ENCODE measurements at places on chromosomes 5 and 9.

DNA sequence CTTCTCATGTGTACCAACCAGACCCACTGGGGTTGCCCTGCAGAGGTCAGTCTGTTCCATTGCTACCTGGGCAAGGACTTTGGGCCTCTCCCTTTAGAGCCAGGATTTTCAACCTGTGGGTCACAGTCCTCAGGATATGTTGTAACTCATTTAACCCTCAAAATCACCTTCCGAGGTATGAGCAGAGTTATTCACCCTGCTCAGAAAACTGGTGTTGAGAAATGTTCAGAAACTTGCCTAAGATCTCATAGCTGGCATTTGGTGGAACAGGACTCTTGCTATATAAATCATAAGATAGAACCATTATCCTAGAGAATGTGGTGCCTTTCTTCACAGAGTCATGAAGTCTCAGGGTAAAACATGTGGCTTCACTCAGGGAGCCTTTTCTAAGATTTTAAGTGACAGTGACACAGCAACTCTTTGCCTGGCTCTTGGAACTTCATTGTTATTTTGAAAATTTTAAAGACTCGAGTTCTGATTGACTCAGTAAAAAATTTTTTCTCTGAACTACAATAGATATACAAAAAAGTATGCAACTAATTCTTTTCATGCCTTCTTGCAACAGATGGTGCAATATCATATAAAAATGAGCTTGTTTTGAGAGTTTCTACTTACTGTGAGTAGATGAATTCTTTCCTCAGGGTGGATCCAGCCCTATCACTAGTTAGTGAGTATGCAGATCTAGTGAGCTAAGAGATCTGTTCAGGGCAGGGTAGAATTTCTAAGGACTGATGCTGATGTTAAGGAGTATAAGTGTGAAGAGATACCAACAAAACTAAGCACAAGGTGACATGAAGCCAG is 29.5 kb downstream of the CAST start:
- DNase-seq = no peak

GRCh38 chr5:126477294-126478117 is 54.3 kb downstream of the GRAMD2B start:
- no peak for DNase-seq

DNA sequence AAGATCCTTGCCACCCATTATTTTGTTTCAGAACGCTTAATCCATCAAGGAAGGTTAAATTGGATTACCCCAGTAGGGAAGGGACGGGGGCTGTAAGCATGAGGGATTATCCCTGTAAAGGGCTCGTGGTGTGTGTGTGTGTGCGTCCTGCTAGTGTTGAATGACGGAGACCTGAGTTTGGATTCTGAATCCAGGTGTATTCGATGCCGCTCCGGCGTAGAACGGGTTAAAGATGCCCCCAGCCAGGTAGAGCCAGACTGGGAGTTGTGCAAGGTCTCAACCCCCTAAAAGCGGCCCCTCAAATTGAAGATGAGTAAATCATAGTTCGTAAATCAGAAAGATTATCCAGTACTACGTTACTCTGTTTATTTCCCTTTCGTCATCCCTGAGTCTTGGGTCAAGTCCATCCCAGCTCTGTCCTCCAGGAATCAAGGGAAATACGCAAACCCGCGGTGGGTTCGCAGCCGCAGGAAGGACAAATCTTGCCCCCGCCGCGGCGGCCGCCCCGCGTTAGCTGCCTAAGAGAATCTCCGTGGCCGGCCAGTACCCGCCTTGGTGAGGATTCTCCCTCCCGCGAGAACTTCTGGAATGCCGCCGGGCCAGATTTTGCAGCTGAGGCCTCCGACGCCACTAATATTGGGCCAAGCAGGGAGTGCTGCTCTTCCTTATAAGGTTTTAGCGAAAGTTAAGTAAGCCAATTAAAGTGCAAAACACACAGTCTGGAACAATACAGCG is 586 bp upstream of the MTAP start:
- DNase-seq = peak; percentile 53

GRCh38 chr5:1892211-1892610 is 9.5 kb upstream of the IRX4 start:
- DNase-seq = no peak

DNA sequence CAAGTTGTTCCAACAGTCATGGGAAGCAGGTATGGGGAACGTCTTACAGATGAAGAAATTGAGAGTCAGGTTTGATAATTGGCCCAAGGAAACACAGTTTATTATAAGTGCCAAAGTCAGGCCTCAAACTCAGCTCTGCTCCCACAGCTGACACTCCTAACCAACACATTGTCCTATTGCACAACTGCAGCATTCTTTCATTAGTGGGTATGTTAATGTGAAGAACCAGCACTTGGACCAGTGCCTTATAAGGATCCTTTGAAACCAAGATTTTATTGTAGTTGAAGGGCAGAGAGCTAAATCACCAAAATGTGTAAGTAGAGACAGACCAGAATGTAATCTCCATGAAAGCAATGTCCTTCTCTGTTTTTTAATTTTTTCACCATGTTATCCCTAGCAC is 56.1 kb downstream of the GRIA1 start:
- no peak for DNase-seq

GRCh38 chr9:131434673-131435072 is 40.8 kb downstream of the PRRC2B start:
- DNase-seq = no peak

GRCh38 chr5:151086905-151087360 is 6.1 kb upstream of the TNIP1 start:
- DNase-seq = no peak

- DNase-seq = peak; percentile 29
Observed at GRCh38 chr9:91949392-91949945, 559 bp downstream of the ROR2 start.

DNA sequence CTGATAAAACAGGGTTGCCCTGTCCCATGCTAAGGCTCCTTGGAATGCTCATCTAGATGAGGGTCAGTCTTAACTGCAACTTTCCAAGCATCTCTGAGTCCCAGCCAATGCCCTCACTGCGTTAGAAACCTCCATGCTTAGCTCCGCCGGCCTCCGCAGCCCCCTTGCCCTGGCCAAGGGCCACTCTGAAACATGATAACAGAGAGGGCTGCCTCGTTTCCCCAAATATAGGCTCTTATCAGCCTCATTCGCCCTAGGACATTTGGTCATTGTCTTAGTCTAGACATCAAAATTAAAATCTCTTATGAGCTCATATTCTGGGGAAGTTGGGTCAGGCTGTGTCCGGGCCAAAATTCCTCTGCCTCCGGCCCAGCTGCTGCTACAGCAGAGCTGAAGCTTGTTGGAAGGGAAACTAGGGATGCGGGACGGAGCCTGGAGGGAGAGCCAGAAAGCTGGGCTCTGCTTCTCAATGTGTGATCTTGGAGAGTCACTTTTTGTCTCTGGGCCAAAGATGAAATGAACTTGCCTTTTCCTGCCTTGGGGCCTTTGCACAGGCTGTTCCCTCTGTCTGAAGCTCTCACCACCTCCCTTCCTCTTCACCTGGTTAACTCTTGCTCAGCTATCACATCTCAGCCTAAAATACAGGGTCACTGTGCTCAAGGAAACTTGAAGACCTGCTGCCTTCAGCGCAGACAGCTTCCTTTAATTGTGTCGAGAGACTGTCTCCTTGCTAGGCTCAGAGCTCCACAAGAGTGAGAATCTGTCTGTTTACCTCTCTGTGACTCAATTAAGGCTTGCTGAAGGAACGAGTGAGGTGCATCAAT is 191.3 kb downstream of the RGS3 start:
- DNase-seq = no peak

DNA sequence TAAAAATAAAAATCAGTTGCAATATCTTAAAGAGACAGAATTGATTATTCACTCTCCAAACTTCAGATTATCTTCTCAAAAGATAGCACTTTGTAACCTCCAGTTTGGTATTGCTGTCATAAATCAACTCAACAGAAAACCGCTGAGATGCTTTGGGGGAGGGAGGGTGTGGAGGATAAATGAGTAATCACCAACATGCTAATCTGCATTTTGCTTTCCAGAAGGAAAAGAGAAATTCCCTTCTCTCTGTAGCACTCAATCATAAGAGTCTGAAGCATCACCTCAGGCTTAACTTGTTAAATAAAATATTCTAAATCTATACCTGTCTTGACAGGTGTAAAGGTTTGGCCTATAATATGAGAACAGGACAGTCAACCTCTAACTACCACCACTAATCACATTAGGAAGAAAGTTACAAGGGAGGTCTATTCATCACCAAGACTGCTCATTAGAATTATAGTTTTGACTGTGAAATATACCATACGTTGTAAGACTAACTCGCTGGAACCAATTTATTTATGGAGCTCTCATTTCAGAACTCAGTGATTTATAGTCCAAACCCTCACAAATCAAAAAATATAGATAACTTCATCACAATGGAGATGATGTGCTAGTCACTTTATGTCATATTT is 89.0 kb downstream of the PIK3R1 start:
- no peak for DNase-seq

- DNase-seq = no peak
Observed at GRCh38 chr9:85157772-85158171, 488.2 kb downstream of the NTRK2 start.

- DNase-seq = no peak
Observed at GRCh38 chr5:53515988-53516387, 35.6 kb downstream of the FST start.

- no peak for DNase-seq
Observed at GRCh38 chr9:75161116-75161857, 73.0 kb downstream of the OSTF1 start.

- DNase-seq = no peak
Observed at GRCh38 chr9:136232969-136233368, 12.6 kb downstream of the QSOX2 start.

DNA sequence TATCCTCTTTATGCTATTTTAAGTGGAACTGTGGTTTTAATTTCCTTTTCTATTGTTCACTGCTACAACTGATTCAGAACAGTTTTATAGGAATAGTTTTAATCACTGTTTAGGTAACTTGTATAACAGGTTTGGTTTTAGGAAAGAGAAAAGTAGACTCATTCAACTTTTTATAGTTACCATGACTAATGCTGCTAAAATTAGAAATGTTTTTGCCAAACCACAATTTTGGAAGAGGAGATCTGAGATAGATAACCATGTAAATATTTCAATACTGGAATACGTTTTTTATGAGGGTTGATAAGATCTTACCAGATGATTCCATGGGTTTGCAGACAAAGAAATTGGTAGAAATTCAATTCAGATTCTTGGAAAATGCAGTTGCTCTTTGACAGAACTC is 404.6 kb upstream of the ARRDC3 start:
- no peak for DNase-seq

DNA sequence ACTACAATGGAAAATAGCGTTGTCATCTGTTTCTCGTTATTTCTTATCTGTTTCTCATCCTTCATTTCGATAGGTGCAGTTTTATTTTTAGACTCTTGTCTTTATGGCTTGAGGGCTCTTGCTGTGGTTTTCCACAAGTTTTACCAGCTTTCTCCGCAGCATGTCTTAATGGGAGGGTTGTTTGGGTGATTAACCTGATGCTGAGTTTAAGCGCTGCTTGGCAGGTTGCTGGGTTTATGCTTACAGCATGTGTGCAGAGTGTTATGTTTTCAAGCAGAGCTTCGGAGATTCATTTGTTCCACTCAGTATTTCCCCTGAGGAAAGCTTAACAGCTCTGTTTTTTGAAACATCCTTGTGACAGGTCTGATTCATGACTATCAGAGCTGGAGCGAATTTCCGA is 154.0 kb downstream of the SLC12A2 start:
- no peak for DNase-seq

DNA sequence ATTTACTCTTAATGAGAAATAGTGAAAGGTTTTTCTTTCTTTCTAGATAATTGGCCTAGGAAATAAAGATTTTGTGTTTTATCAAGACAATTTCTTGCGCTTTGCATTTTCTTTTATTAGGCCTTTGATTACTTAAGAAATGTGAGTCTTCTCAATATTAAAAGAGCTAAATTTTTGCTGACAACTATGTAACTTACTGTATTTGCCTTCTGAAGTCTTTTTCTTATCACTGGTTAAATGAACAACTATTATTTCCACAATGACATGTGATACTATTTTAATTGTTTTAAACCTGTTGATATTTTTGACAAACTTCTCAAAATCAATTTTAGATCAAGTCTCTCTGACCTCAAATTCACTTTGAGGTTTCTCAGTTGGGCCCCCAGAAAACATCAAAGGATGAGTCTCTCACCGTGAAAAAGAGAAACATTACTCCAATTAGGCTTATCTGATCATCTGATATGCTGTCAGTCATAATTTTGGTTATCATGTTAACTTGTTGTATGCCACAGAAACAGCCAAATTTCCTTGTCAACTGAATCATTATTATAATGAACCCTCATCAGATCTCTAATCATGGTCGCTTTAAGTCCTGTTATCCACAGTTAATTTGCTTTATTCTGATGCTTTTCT is 48.8 kb downstream of the RAPGEF1 start:
- no peak for DNase-seq

DNA sequence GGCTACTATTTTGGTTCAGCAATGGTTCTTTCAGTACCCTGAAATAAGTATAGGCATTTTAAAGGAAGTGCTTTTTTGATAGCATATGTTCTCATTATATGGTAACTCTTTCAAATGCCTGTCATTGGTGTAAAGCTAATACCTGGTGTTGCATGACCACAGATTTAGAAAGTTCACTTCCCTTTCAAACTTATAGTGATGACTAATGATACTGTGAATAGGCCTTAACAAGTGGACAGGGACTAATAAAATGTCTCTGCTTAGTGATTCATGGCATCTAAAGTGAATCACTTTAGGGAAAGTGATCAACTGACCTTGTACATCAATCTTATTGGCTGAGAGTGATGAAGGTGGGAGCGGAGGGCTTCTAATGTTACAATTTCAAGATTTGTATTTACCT is 21.6 kb downstream of the MRPL22 start:
- no peak for DNase-seq

DNA sequence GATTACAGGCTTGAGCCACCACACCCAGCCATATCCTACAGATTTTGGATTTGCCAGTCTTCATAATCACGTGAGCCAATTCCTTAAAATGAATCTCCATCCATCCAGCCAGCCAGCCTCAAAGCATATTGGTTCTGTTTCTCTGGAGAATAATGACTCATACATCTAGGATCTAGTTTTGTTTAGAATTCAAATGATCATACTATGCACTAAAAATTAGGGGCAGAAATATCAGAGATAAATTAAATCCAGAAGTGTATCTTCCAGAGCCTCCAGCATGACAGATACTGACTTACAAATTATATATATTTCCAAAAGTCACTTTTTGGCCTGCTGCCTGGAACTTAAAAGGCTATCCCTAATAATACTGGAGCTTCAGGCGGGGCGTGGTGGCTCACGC is 119.1 kb upstream of the NR5A1 start:
- no peak for DNase-seq

- DNase-seq = no peak
Observed at GRCh38 chr5:89106480-89106879, 223.5 kb upstream of the MEF2C start.

DNA sequence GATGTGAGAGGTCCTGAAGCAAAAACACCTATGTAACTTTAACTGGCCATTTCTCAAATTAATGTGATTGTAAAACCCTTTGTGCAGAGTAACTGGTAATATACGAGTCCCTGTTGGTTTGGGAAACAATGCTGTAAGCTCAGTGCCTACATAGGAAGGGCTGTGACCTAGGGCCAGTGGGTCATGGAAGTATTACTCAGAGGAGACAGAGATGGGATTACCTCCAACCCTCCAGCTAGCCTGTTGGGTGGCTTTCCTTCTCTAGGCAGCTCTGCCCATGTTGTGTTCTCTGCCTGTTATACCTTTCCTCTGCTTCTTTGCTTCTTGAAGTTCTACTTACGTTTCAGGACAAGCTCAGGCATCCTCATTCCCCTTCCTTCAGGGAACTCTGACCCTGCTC is 294.8 kb upstream of the RFX3 start:
- DNase-seq = no peak

GRCh38 chr5:142811866-142812557 is 41.8 kb downstream of the ARHGAP26 start:
- no peak for DNase-seq

GRCh38 chr9:120778758-120779157 is 14.5 kb downstream of the FBXW2 start:
- no peak for DNase-seq

Data from neural crest cell (in vitro differentiated cells).